Suppressor macrophage treated with lipopolysaccharide for 1 hour (primary cell): ENCODE measurements at places on chromosomes 5 and 9.

DNA sequence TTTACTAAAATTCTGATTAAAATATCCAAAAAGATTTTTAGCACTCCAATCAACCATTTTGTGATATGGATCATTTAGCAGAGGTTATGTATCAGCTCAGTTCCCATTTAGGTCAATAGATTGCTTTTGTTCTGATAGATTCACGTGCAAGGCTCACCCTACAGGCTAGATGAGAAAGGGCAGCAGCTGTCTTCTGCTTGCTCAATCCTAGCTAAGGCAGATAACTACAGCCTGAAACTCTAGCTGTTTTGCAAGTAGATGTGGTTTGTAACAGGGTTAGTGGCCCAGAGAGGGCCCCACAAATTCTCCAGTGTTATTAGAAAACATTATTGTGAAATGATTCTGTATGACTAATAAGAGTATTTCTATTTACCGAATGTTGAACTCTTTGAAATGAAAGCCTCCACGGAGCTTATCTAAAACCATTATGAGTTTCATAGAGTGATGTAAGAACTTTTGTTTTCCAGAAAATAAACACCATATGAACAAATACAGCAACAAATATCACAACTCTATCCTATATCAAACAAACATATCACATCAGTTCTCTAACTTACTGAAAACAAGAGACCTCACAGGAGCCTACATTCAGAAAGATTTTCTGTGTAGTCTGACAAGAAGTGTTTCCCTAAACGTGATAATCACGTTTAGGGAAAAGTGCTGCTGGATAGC, 841.9 kb upstream of the ACO1 start:
- DNase-seq = no peak

- no peak for DNase-seq
Measured at GRCh38 chr5:15026944-15027343, 155.4 kb upstream of the ANKH start.

DNA sequence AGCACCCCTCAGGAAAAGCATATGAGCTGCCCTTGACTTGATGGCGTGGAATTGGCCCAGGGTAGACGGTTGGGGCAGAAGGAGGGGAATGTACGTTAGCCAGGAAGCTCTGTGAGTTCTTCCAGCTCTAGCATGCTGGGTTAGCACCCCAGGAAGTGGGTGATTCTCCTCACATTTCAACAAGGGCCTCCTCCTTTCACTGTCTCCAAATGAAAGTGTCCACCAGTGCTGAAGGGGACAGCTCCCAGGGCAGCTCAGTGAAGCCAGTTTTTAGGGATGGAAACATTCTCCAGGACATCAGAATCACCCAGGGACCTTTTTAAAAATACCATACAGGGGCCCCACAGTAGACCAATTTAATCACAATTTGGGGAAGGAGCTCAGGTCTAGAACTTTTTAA, 17.2 kb upstream of the AFAP1L1 start:
- DNase-seq = no peak

- peak; percentile 97 for DNase-seq
Measured at GRCh38 chr5:180860887-180861822, at the start of gene ZFP62. ZFP62 (minus strand) TSS chr5:180861276; CDS start chr5:180861219, 57 bp downstream.

GRCh38 chr5:943918-944620, 51.4 kb downstream of the TRIP13 start:
- no peak for DNase-seq

DNA sequence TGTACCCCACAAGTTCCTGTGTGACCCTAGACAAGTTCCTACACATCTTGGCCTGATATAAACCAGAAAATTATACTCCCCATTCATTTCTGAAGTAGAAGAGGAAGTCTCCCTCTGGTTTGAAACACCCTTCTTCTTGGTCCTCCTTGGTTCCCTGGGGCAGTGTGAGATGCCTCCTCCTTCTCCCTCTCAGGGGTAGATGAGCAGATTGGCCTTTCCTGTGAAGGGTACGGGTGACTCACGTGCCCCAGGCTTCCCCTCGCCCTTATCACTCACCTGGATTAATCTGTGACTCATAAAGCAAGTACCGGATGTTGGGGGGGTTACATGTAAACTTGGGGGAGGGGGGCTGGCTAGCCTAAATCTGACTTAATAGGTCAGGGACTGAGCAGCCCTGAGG, 11.1 kb upstream of the AQP3 start:
- no peak for DNase-seq

DNA sequence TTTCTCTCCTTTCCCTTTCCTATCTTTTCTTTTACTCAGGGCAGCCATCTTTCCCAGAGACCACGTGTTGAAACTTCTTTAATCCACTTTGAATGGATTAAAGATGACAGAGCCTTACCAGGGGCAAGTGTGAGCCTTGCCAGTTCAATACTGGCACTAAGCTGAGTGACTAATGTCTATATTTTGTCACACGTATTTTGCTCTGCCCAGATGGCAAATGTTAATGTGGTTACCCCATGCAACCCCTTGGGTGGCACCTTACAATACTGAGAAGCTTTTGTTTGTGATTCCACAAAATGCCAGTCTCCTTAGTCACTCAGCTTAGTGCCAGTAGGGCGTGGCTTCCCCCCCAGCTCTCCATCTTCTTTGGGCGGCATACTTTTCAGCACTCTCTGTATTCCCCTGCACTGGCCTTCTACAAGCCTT, 24.8 kb downstream of the ANXA1 start:
- DNase-seq = no peak

DNA sequence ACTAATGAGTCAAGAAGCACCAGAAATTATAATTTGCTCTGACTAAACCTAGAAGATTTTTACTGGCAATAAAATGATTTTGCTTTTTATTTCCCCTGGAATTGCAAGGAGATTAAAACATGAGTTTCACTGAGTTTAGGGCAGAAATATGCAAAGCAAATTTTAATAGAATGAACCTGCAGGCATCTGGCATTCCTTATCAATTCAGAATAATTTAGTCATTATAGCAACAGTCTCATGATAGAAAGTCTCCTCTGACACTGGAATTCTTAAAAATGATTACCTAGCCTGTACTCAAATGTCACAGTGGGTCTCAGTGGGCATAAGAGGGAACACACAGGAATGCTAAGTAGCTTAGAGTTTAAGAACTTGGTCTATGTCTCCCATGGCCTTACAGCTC, 195.9 kb downstream of the TTC39B start:
- DNase-seq = no peak

DNA sequence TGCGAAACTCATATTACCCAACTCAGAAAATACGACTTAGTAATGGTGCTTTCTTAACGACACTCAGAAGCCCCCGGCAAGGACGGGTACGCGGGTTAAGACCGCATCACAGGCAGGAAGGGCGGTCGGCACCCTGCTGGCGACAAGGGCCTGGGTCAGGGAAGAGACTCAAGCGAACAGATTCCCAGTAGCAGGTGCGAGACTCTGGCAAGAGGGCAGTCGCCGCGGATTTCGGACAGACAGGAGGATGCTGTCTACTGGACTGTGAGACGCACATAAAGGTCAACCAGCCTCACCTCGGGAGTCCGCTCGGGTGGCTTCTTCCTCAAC, 398 bp downstream of the RAPGEF6 start:
- DNase-seq = peak; percentile 71

GRCh38 chr9:33375841-33376321, 26.5 kb downstream of the AQP7 start:
- DNase-seq = no peak

DNA sequence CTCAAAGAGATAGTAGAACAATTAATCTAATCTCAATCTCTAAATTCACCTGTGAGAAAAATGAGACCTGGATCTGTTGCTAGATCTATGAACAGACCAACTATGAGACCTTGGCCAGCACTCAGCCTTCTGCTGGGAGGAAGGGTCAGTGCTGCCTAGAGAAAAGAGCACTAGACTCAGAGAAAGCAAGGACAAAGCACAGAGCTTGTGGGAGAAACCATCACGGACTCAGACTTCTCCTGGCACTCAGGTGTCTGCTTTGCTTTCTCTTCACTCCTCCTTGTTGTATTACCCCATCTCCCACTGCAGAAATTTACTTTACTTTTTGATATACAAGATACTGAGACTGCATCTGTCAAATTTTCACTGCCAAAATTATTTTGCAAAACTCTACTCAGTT, 890.0 kb upstream of the NUDT12 start:
- DNase-seq = no peak

- no peak for DNase-seq
Measured at GRCh38 chr5:72572236-72572765, 65.1 kb upstream of the ZNF366 start.

DNA sequence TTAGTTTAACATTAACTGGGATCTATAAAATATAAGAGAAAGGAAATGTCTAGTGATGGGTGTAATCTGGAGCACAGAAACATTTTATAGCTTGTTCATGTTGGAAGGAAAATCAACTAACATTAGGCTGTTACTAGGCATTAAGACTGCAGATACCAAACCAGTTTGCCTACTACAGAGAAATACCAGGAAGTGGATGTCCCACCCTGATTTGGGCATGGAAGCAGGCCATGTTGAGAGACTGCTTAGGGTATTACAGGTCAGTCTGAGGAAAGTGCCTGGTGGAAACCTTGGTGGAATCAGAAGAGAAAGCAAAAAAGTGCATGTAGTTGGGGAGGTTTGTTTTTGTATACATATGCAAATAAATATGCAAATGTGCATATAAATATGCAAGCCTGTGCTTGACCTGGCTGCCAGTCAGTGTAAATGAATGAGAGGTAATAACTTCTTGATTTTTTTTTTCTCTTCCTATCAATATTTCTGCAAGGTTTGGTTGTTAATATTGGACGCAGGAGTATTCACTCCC, 9.6 kb upstream of the CCDC112 start:
- no peak for DNase-seq

- DNase-seq = no peak
Measured at GRCh38 chr9:128828719-128829452, 708 bp downstream of the SPOUT1 start.

DNA sequence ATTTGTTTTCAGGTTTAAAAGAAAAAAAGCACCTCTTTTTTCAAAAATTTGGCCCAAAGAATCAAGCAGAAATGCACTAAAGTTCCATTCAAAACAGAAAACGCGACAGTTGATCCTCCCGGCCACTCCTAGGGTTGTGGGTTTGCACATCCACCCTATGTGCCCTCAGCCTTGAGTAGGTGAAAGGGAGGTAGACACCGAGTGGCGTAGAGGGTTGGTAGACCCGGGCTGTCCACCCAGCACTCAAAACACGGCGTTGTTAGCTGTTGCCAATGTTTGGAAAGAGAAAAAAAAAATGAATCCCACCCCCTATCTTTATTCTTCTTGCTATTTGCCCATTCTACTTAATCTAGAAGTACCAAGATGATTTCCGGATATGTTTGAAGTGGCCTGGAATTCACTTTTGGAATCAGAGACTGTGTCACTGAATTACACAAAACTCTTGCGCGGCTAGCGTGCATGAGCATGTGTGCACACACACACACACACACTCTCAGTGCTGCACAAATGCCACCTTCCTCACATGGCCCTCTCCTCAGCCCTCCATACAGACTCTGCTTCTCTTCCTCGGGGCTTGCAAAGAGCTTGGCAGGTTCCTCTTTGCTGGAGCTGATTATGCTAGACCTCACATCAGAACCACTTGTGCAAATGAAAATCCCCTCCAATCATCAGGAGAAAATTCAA, 110.2 kb upstream of the HAND1 start:
- DNase-seq = no peak

GRCh38 chr5:68257210-68257609, 41.7 kb downstream of the PIK3R1 start:
- no peak for DNase-seq

- DNase-seq = peak; percentile 54
Measured at GRCh38 chr9:25681266-25681665, 3.0 kb upstream of the TUSC1 start.

- no peak for DNase-seq
Measured at GRCh38 chr5:103057208-103058130, 62.5 kb downstream of the GIN1 start.

DNA sequence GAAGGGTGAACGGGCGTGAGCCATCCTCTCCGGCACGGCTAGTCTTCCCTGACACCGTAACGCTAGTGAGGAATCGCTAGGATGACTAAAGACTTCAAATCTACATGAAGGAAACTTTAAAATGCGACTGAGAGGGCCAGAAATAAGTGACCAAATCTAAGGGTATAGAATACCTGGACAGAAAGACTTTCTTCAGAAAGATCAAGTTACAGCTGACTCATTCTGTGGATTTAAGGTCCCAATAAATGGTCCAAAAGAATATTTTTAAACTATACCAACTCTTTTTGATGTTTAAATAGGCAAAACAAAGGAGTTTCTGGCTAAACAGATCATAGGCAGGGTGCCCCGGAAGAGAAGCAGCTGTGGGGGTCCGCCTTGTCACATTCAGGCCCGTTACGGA, 38.9 kb upstream of the CEP72 start:
- no peak for DNase-seq

GRCh38 chr9:104895572-104895971, 32.4 kb downstream of the ABCA1 start:
- DNase-seq = peak; percentile 52

DNA sequence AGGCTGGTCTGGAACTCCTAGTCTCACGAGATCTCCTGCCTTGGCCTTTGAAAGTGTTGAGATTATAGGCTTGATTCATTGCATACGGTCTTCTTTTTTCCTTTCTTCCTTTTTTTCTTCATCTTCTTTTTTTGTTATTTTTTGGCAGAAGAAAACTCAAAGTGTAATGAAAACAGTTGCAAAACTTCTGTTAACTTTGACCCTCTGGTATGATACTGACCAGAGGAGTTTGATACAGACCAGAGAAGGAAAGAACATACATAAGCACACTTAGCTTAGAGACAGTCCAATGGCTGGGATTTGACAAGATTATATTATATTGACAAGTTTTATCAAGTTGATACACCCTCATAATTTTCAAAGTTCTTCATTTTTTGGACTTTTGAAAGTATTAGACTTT, 181.2 kb downstream of the NFIB start:
- DNase-seq = no peak

DNA sequence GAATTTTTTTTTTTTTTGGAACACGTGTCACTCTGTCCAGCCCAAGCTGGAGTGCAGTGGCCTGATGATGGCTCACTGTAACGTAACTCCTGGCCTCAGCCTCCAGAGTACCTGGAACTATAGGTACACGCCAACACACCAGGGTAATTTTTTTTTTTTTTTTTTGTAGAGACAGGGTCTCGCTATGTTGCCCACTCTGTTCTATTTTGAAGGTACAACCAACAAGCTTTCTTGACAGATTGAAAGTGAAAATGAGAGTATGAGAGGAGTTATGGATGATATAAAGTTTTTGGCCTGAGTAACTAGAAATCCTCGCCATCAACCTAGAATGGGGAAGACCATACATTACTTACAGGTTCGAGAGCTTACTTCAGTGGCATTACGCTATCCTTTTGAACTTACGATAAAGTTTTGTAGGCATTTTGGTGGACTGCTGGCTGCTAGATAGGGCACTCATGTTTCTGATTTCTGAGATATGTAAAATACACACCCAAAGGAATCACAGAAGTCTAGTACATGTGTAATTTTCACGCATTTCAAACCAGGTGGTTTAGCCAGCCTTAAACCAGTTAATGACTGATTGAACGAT, 806 bp upstream of the CDC42SE2 start:
- DNase-seq = no peak

DNA sequence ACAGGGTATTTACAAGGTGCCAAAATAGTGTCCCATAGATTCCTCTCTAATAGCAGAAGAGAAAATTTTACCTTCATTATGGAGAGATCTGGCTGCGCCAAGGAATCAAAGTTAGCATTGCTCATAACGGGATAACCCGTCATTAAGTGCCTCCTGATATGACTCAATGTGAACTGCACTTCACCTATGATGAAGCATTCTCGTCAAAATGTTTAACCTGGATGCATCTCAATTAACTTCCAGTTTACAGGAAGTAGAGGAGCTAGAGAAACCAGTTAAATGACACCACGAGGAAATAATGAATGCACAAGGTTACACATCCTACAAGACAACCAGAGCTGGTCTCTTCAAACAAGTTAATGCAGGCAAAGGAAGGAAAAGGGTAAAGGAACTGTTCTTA, 17.2 kb downstream of the FBXW11 start:
- DNase-seq = no peak
